ENCODE measurements at places on chromosomes 2 and 18.

DNA sequence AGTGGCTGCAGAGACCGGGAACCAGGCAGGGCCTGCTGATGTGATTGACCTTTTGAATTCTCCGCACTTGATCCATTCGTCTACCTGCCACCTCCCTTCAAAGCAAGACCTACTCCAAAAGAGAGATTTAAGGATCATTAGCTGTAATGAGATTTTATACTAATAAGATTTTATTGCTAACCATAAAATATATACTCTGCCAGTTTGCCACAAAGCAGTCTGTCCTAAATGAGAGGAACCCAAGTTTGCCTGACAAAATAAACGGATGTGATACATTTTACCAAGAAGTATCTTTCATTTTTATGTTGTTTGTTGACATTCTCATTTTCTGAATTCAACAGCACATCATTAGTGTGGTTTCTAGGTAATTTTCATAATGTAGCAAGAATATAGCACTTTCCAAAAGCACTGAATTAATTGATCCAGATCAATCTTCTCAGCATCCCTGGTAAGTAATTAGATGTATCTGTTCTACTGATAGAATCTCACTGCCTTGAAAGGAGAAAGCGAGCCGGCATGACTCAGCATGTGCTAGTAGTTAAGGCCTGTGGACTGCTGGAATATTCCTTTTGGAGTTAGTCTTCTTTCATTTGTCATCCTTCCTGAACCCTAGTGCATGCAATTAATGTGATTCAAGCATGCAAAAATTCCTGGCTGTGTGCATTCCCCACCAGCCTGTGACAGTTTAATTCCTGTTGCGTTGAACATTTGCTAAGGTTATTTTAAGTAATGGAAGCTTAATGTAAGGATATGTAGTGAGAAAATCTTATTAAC, 128.5 kb downstream of the ARL6IP6 start:
- no peak for DNase-seq

- no peak for DNase-seq
Observed at GRCh38 chr18:25433590-25433989, 81.6 kb upstream of the ZNF521 start.

- DNase-seq, result no peak
Observed at GRCh38 chr2:64192664-64193105, 48.5 kb upstream of the PELI1 start.

DNA sequence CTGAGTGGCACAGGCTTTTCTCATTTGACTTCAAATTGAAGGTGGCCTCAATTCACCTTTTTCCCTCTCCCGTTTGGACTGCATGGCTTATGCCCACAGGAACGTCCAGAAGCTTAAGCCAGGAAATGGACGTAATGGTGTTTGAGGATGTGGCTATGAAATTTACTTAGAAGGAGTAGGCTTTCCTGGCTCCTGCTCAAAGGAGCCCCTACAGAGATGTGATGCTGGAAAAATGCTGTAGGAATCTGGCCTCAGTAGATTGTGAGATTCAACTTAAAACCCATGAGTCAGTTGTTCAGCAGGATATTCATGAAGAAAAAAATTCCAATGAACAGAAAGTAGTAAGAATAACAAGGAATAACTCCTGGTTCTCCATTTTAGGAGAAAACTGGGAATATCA, 129.0 kb downstream of the ICOS start:
- no peak for DNase-seq

DNA sequence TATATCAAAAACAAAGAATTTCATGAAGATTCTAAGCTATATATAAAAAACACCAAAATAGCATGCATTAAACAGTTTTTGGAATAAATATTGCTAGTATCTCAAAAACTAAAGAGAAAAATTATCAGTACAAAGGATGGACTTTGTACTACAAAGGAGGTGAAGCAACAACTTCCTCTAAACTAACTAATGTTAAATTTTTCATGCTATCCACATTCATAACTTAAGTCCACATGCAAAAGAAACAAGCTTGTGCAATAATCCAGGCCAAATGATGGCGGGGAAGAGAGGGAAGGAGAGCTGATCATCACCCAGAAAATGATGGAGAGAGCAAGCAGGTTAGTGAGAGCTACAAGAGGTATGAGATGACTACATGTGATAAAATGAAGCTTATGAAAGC, 70.1 kb downstream of the KIDINS220 start:
- no peak for DNase-seq

DNA sequence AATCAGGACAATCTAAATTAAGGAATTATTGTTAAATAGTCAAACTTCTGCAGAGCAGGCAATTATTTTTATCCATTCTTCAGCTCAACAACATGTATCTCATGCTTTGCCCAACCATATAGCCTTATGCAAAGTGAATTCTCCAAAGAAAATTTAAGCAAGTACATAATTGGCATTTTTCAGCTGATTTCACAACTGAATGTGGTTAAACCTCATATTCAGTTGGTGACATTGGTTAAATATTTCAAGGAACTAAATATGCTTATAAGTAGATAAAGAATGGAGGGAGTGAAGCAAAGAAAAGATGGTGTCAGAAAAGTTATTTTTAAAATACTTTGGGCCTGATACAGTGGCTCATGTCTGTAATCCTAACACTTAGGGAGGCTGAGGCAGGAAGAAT, 816.2 kb downstream of the NRXN1 start:
- DNase-seq, result no peak

DNA sequence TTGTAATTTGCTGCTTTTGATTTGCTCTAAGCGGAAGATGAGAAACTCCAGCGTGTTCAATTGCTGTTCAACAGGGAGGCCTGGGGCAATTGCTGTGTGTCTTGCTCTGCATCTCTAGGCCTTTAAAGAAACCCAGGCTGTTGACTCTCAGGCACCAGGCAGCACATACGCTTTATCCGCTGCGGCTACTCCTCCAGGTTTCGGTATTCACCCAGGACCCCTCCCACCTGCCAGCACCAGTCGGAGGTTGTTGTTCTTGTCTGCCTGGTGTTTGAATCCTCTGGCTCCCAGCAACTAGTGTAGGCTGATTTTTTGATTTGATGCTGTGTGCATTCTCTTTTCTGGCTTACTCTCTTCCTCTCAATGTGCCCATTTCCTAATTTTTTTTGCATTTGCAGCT, 383.1 kb downstream of the TSN start:
- no peak for DNase-seq

- DNase-seq, result no peak
Observed at GRCh38 chr2:232393556-232393955, 13.1 kb upstream of the ALPG start.

DNA sequence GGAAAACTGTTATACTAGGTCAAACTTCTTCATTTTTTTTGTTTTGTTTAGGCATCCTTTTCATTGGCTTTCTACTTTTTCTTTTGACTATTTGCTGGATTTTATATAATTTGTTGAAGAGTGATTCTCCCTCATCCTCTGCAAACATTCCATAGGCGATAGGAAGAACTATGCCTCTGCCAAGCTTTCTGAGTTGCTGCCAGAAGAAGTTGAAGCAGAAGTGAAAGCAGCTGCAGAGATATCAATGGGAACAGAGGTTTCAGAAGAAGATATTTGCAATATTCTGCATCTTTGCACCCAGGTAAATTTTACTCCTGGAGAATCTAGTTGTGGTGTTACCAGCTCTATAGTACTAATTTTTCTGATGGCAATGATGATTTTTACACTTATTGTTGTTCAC, 25.4 kb downstream of the NOP58 start:
- no peak for DNase-seq

GRCh38 chr18:44920441-44920840, 239.8 kb downstream of the SETBP1 start:
- DNase-seq, result no peak

DNA sequence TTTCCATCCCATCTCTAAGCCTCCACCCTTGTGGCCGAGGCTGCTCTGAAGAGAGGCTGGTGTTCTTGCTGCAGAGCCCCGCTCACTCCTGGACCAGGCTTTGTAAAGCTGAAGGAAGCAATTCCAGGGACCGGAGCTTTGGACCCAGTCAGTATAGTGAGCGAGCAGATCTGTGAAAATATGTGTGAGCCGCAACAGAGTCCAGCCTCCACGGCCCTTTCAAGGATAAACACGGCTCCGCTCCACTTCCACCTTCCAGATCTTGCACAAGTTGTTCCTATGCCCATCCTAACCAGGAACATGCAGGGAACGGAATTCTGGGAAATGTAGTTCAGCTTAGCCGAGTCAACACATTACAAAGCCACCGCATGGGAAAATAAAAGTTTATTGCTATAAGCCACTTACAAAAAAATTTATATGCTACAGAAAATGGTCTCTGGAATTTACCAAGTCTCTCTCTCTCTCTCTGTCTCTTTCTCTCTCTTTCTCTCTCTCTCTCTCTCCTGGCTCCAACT, 151.7 kb upstream of the ZNF521 start:
- no peak for DNase-seq
